ENCODE measurements at places on chromosomes 13 and 19.

GRCh38 chr13:108961542-108962125, 332.2 kb downstream of the MYO16 start:
- no peak overlapping the region for H3K4me3 ChIP-seq
- H3K36me3 ChIP-seq, result no peaks in the 10 kb centered on the region
- no peaks in the 10 kb centered on the region for H3K4me1 ChIP-seq
- H3K27me3 ChIP-seq, result no peaks in the 10 kb centered on the region
- H3K27ac ChIP-seq, result no peak overlapping the region
- no peak for DNase-seq

- H3K4me3 ChIP-seq, result peak overlapping the region; percentile 92
- no peaks in the 10 kb centered on the region for H3K27me3 ChIP-seq
- H3K27ac ChIP-seq, result peak overlapping the region; percentile 77
- no peaks in the 10 kb centered on the region for H3K36me3 ChIP-seq
- H3K4me1 ChIP-seq, result peaks cover 65% of the 10 kb centered on the region
- no peak for DNase-seq
These were observed 1.7 kb downstream of the STK24 start for GRCh38 chr13:98575009-98575903.

- no peak overlapping the region for H3K27ac ChIP-seq
- no peak overlapping the region for H3K4me3 ChIP-seq
- no peaks in the 10 kb centered on the region for H3K27me3 ChIP-seq
- no peaks in the 10 kb centered on the region for H3K36me3 ChIP-seq
- peaks cover 11% of the 10 kb centered on the region for H3K4me1 ChIP-seq
These were observed 2.5 kb downstream of the LRP3 start for GRCh38 chr19:33196446-33197193.

DNA sequence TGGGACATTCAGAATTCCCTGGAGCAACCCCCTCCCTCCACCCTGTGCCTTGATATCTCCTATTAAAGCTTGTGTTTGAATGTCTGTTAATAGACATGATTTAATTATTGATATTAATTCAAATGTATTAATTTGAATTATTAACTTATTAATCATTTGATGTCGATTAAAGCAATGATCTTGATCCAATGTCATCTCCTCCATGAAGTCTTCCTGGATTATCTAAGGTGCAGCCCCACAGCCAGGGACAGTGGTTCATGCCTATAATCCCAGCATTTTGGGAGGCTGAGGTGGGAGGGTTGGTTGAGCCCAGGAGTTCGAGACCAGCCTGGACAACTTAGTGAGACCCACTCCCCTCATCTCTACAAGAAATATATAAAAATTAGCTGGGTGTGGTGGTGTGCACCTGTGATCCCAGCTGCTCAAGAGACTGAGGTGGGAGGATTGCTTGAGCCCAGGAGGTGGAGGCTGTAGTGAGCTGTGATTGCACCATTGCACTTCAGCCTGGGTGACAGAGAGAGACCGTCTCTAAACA, 9.6 kb downstream of the FEM1A start:
- no peaks in the 10 kb centered on the region for H3K27me3 ChIP-seq
- DNase-seq, result no peak
- no peak overlapping the region for H3K27ac ChIP-seq
- no peaks in the 10 kb centered on the region for H3K36me3 ChIP-seq
- no peak overlapping the region for H3K4me3 ChIP-seq
- H3K4me1 ChIP-seq, result peaks cover 6% of the 10 kb centered on the region

GRCh38 chr13:25232937-25233515, 54.3 kb downstream of the MTMR6 start:
- peaks cover 6% of the 10 kb centered on the region for H3K4me1 ChIP-seq
- H3K27me3 ChIP-seq, result peaks cover 1% of the 10 kb centered on the region
- peak overlapping the region; percentile 24 for H3K27ac ChIP-seq
- no peaks in the 10 kb centered on the region for H3K36me3 ChIP-seq
- H3K4me3 ChIP-seq, result no peak overlapping the region

DNA sequence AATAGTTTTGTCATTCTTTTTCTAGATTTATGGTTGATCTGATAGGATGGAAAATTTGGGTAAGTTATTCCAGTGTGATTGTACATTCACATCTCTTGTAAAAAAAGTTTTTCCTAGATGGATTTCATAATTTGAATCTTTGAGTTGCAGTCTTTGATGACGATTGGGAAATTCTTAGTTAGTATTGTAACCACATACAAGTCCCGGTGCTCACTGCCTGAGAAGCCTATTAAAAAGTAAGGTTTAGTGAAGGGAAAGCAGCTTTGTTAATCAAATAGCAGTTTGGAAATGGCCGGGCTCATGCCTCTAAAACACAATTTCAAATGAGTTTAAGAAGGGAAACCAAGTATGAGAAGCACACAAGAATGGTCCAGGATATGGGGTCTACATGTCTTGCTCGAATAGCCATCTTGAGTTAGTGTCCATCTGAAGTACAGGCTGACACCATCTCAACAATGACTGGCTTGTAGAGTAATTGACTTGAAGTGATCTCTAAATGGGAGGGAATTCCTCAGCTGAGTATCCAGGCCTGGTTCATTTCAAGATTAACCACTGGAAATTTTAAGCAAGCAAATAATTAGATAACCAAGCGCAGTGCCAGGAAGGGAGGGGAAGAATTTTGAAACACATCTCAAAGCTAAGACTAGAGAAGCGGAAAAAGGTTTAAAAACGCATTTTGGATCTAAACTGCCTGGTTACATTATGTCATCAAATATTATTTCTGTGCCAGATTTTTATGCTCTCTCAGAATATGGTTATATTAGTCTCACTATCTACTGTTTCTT, 1145.6 kb upstream of the MIR17HG start:
- no peaks in the 10 kb centered on the region for H3K4me1 ChIP-seq
- no peak overlapping the region for H3K27ac ChIP-seq
- no peaks in the 10 kb centered on the region for H3K36me3 ChIP-seq
- no peaks in the 10 kb centered on the region for H3K27me3 ChIP-seq
- H3K4me3 ChIP-seq, result no peak overlapping the region

- no peaks in the 10 kb centered on the region for H3K36me3 ChIP-seq
- H3K27ac ChIP-seq, result peak overlapping the region; percentile 64
- H3K27me3 ChIP-seq, result no peaks in the 10 kb centered on the region
These were observed 96.8 kb downstream of the RGCC start for GRCh38 chr13:41554180-41554579.

GRCh38 chr13:35349673-35350278, 126.7 kb downstream of the MAB21L1 start:
- no peaks in the 10 kb centered on the region for H3K27me3 ChIP-seq
- H3K4me1 ChIP-seq, result peaks cover 18% of the 10 kb centered on the region
- DNase-seq, result peak; percentile 50
- no peaks in the 10 kb centered on the region for H3K36me3 ChIP-seq
- H3K27ac ChIP-seq, result no peak overlapping the region

DNA sequence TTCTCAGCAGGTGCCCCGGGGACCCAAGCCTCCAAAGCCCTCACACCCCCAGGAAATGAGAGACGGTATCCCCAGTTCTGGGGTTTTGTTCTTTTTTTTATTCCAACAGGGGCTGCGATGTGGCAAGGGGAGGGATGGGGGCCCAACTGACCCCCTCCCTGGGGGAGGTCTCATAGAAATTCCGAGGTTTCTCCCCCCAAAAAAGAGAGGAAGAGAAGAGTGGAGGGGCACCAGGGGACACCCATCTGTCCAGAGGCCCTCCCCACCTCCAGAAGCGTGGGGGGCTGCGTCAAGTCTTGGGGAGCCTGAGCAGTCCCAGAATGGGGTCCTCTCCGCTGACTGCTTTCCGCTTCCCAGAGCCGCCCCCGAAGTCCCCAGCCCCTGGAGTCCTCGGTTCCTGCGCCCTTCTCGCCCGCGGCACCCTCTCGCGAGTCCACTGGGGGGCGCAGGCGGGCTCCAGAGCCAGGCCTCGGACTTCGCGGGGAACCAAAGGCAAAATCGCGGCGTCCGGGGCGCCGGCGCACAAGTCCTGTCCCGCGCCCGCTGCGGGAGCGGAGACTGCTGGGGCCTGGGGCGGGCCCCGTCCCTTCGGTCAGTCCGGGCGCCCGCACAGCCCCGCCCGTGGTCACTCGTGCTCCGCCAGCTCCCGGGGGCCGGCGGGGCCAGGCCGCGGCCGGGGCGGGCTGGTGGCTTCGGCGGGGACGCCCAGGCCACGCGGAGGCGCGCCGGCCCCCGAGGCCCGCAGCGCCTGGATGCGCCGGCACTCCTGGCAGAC, 4.4 kb upstream of the ATP1A3 start:
- peaks cover 8% of the 10 kb centered on the region for H3K27me3 ChIP-seq
- H3K4me1 ChIP-seq, result peaks cover 3% of the 10 kb centered on the region
- DNase-seq, result peak; percentile 68
- H3K36me3 ChIP-seq, result no peaks in the 10 kb centered on the region
- no peak overlapping the region for H3K4me3 ChIP-seq

- H3K36me3 ChIP-seq, result no peaks in the 10 kb centered on the region
- no peak overlapping the region for H3K4me3 ChIP-seq
- 0 out of 2 replicates have a peak, but pooled peaks cover 2% of the 10 kb centered on the region for H3K4me1 ChIP-seq
- DNase-seq, result no peak
- no peak overlapping the region for H3K27ac ChIP-seq
- H3K27me3 ChIP-seq, result no peaks in the 10 kb centered on the region
These were observed 481.7 kb upstream of the PRR20A start for GRCh38 chr13:56659041-56659471.

DNA sequence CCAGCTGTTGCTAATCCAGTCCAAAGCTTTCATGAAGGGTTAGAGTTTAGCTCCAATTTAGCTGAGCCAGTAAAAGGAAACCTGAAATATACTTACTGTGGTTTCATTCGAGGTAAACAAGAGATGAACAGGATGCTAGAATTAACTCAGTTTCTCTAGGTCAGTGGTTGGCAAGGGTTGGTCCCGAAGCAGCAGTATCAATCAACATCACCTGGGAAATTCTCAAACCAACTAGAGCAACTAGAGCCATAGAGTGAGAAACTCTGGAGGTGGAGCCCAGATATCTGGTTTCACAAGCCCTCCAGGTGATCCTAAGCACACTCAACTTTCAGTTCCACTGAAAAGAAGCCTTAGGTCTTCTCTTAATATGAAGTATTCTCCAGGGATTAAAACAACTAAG, 376.7 kb downstream of the OXGR1 start:
- H3K4me1 ChIP-seq, result peaks cover 7% of the 10 kb centered on the region
- no peaks in the 10 kb centered on the region for H3K36me3 ChIP-seq
- H3K27me3 ChIP-seq, result no peaks in the 10 kb centered on the region
